Ureter (tissue), 1 donor: ENCODE measurements at places on chromosomes 4 and X. TPM values are rescaled to one million over a fixed set of nuclear protein-coding genes. Genes with fewer than 3 reads are reported as not detected.

- DNase-seq, result no peak
These were observed 499.1 kb upstream of the EPHA5 start for GRCh38 chr4:66169341-66169740.

GRCh38 chrX:136866337-136867095 is 14.0 kb downstream of the RBMX start:
- no peak for DNase-seq

- DNase-seq, result no peak
These were observed 12.5 kb downstream of the ZBTB33 start for GRCh38 chrX:120262859-120263708.

DNA sequence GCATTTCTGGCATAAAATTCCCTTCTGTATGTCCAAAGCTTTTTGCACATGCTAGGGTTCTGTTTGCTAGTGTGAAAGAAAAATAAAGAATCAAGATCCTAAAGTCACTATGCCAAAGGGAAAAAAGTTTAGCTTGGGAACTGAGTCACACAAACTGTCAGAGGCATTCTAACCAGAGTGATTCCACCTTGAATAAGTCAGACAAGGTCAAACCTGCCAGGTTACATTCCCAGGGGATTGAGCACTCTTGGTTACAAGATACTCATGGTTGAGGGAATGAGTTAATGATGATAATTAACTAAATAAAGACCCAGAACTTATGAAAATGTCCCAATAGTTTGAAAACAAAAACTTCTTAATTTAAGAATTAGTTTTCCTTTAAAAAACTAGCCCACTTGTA is 13.7 kb upstream of the UGT2B17 start:
- DNase-seq, result no peak

- DNase-seq, result no peak
These were observed 12.9 kb downstream of the DCK start for GRCh38 chr4:71006203-71006907.

GRCh38 chr4:18777190-18777930 is 755.8 kb upstream of the LCORL start:
- DNase-seq, result no peak

The ITGB1BP2 gene
- total RNA-seq, result 8.9 TPM

DNA sequence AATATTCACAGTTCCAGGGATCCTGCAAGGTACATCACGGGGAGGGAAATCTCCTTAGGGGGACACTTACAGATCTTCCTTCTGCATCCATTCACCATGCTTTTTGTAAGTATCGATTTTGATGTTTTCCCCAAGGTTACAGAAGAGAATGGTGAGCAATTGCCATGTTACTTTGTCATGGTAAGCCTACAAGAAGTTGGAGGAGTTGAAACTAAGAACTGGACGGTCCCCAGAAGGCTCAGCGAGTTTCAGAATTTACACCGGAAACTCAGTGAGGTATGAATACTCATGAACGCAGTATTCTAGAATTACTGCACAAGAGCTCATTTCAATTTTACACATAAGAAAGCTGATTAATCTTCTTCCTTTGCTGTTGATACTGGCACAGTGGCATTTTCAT is 53.9 kb downstream of the LRP2BP start:
- no peak for DNase-seq
